CD4-positive, alpha-beta T cell treated with Interleukin-1 beta for 1 hour (primary cell): ENCODE measurements at places on chromosomes 7 and 10.
A peak's percentile ranks its signal among the peaks of the same experiment; 100 is the strongest.

GRCh38 chr10:36265741-36266140, 623.6 kb upstream of the FZD8 start:
- DNase-seq, result no peak

- no peak for DNase-seq
Observed at GRCh38 chr7:28018446-28018845, 162.1 kb downstream of the JAZF1 start.

DNA sequence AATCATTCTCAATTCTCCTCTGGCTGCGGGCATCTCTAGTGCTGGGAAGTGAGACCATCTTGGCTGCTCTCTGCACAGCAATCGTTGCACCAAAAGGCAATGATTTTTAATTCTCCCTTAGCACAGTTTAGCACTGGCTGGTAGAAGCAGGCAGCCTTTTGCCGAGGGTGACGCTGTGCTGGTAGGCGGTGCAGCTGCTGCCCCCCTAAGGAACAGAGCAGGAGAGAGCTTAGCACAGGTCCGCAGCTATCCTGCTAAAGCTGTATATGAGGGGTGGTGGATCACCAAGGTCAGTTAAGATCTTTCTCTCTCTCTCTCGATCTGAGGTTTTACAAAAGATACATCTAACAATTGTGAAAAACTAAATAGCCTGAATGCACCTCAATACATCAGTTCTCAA, 390.1 kb downstream of the GATA3 start:
- DNase-seq, result peak; percentile 49

DNA sequence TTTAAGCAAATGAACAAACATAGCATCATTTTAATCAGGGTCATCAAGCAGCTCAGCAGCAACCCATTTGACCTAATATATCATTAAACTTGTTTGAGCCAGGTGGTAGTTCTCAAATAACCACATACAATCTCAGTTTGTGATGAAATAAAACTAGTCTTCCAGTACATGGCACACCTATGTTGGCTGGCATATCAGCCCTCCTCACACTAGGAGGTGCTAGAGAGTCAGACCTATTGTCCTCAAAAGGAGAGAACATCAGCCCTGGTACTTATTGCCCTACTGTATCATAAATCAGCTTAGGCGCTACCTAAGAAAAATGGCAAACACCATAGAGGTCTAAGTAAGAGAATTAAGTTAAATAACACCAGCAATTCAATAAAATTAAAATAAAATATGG, 81.7 kb downstream of the CABCOCO1 start:
- no peak for DNase-seq

DNA sequence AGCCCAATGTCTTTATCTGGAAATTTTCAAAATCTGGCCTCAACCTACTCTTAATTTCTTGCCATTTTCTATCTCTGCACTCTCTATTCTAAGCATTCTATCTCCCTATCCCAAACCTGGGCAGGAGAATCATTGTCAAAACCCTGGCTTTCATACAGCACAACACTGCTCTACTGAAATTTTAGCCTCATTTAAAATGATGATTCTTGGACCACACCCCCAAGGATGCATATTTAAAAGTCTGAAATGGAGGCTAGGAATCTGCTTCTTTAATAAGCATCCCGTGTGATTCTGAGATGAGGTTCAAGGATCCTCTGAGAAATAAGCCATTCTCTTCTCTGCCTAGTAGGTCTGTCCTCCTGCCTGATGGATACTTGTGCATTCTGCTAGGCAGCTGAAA, 50.8 kb upstream of the EGR2 start:
- no peak for DNase-seq

DNA sequence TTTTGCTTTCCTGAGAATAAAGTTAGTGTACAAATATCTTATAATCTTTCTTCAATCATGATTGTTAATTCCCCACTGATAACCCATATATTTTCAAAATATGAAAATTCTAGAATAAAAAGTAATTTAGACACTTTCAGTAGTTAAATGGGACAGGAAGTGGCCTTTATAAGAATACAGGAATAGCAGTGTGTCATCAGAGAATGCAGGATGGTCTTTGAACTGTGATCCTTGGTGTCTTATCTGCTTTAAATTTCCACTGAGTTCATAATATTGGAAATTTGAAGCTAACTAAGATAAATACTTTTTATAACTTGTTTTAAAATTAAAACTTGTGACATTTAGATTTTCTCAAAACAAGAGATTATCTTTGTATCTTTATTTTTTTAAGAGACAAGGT, 75.4 kb downstream of the CREM start:
- DNase-seq, result no peak

GRCh38 chr10:85600026-85600743, 766.4 kb downstream of the GRID1 start:
- no peak for DNase-seq

DNA sequence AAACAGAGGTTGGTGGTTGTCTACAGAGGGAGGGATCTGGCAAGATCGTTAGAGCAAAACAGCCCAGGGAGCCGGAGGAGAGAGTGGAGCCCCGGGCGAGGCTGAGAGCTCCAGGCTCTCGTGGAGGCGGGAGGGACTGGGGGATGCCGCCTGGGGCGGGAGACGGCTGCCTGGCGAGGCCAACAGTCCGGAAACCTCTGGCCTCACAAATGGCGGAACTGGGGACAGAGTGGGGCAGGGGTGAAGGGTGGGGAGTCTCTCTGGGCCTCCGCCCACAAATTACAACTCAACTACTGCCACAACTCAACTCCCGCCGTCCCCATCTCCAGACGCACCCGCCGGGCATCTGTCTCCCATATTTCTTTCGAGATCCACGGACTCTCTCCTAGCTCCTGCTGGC, 47.7 kb downstream of the CLEC2L start:
- no peak for DNase-seq

- no peak for DNase-seq
Observed at GRCh38 chr7:3552499-3552898, 251.4 kb downstream of the SDK1 start.

- no peak for DNase-seq
Observed at GRCh38 chr10:118667732-118668131, 72.3 kb upstream of the PRLHR start.

GRCh38 chr10:118501637-118502440, 93.6 kb downstream of the PRLHR start:
- DNase-seq, result no peak

DNA sequence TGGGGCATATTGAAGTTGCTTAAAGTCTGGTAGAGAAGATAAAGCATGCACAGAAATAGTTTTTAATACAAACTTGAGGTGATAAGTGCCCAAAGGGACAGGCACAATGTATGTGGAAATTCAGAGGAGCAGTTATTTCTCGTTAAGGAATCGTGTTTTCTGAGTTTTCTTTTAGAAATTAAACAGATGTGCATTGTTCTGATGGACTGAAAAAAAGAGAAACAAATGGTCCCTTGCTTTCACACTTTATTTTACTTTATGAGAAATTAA, 45.6 kb downstream of the CNNM2 start:
- DNase-seq, result no peak

DNA sequence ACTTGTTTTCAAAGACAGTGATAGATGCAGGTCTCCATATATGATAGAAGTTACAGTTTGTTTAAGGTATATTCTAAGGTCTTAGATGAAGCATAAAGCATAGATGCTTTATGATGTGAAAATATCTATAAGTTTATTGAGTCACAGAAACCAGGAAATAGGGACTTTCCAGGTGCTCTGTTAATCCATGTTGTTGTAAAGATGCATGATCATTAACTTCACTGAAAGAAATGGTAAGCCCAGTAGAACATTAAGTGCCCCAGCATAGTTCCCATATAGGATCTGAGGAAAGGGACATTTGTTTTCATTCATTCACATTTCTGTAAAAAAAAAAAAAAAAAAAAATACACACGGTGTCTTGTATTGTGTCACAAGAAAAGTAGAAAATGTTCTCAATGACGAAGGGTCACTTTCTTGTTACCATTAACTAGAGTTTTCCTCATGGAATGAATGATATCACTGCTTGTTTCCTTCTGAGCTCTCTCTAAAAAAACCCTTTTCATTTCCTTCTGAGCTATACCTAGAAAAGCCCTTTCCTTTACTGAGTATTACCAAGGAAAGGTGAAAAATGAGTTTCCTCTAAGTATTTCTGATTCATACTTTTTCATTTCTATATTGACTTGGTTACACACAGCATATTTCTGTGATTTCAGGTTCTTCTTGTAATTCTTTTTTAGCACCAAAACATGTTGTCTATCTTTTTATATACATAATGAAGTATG, 105.2 kb downstream of the MACC1 start:
- no peak for DNase-seq

DNA sequence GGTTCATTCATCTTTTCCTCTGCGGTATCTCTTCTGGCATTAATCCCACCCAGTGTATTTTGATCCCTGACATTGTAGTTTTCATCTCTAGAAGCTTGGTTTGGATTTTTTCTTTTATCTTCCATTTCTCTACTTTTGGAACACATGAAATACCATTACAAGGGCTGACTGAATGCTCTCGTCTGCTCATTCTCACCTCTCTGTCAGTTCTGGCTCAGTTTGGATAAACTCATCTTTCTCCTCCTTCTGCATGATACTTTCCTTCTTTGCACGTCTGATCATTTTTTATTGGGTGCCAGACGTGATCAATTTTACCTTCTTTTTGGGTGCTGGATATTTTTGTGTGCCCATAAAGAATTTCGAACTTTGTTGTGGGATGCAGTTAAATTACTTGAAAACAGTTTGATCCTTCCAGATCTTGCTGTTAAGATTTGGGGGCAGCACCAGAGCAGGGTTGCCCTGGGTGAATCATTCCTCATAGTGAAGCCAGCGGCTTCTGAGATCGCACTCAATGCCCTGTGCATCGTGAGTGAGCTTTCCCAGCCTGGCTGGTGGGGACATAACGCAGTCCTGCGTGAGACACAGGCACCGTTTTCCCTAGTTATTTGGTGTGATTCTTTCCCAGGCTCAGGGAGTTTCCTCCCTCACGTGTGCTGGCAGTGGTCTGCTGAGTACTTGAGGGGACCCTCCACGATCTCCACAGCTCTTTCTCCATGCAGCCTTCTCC, 53.8 kb downstream of the LHPP start:
- DNase-seq, result no peak

DNA sequence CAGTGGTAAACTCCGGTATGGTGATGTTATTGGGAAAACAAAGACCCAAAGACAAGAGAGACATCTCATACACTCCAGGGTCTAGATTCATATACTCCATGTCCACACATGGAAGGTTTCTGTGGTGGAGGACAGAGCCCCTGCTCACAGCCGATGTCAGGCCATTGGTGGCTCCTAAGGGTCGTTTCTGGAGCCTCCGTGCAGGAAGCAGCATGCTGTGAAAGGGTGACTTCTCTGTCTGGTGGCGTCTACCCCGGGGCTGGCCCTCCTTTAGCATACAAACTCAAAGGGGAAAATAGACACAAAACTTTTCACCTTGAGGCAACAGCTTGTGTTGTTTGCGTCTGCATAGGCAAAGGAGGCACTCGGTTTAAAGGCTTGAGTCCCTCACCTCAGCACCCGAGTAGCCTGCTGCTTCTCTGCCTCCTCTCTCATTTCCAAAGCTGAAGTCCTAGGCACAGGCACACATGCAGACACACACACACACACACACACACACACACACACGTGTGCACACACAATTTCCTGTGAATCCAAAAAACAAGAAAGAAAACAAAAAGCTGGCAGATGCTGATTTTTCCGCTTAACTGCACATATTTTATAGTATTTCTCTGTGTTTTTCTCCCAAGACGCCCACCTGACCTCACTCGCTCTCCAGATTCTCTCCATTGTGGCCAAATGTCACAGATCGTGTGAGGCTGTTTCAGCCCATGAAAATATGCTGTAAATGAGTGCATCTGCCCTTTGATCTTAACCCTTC, 601.4 kb upstream of the MGMT start:
- DNase-seq, result no peak

DNA sequence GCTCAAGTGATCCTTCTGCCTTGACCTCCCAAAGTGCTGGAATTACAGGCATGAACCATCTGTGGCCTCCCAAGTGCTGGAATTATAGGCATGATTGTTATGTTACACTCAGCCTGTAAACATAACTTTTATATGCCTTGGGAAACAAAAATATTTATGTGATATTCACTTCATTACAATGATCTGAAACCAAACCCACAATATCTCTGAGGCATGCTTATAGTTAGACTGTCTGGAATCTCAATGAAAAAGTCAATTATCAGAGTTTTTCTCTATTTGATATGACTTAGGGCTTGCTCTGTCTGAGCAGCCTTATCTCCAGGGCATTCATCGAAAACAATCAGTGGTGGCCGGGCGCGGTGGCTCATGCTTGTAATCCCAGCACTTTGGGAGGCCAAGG, 195.3 kb upstream of the MYO3A start:
- no peak for DNase-seq

DNA sequence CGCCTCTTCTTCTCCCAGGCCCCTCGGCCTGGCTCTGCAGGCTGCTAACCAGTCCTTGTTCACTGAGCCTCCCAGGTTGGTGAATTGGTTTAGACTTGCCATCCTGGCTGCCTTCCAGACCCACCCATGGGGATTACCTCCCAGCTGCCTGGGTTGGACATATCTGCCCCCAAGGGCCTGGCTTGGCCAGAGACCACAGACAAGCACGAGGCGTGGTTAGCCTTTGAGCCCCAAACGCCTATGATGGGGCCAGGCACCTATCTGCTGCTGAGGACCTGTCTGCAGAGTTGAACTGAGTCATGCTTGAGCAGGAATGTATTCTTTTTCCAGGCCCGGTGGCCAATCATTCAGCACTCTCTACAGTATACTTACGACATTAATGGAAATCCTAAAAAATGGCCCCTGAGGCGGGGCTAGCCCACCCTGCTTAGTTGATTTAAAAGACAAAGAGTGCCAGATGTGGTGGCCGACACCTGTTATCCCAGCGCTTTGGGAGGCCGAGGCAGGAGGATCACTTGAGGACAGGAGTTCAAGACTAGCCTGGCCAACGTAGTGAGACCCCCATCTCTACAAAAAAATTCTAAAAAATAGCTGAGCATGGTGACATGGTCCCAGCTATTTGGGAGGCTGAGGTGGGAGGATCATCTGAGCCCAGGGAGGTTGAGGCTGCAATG, 361.5 kb downstream of the FRMD4A start:
- no peak for DNase-seq

DNA sequence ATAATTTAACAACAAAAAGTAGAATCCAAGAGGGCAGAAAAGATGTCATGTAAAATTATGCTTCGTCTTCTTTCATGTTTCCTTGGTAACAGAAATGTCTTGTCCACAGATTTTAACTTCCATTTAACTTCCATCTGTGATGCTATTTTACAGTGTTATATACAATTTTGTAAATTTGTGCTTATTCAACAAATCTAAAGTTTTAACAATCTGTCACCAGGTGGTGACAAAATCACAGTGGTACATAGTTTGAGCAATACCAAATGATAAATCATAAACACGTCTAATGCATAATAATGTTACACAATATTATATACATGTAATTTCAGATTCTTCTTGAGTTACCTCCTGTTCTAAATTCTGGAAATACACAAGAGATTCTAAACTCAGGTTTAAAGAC, 784.4 kb upstream of the CELF2 start:
- no peak for DNase-seq

GRCh38 chr7:134660961-134661376, 14.3 kb downstream of the BPGM start:
- DNase-seq, result no peak

- no peak for DNase-seq
Observed at GRCh38 chr7:127807829-127808228, 155.8 kb downstream of the SND1 start.

- DNase-seq, result no peak
Observed at GRCh38 chr10:35456784-35457183, 120.5 kb downstream of the CCNY start.
